Stimulated activated naive CD4-positive, alpha-beta T cell (primary cell): ENCODE measurements at places on chromosomes 7 and 10.

- no peak for DNase-seq
These were observed 138.3 kb downstream of the BMPER start for GRCh38 chr7:34043461-34044305.

- no peak for DNase-seq
These were observed 24.2 kb upstream of the UNC5B start for GRCh38 chr10:71188201-71188600.

GRCh38 chr10:117546020-117546580, 3.6 kb downstream of the EMX2 start:
- no peak for DNase-seq

GRCh38 chr10:92177546-92177945, 113.3 kb downstream of the CPEB3 start:
- DNase-seq, result no peak

DNA sequence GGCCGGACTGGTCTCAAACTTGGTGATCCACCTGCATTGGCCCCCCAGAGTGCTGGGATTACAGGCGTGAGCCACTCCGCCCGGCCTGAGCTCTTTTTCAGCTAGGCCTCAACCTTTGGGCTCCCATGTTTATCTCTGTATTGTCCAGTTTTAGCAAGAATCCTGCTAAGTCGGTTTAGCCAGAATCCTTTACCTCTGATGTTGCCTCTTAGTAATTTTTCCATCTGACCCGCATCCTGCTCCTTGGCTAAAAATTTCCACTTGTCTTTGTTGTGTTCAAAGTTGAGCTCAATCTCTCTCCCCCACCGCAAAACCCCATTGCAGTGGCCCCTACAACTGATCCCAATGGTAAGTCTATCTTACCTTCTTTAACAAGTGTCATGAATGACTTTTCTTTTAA, 20.7 kb upstream of the ST7 start:
- DNase-seq, result no peak

DNA sequence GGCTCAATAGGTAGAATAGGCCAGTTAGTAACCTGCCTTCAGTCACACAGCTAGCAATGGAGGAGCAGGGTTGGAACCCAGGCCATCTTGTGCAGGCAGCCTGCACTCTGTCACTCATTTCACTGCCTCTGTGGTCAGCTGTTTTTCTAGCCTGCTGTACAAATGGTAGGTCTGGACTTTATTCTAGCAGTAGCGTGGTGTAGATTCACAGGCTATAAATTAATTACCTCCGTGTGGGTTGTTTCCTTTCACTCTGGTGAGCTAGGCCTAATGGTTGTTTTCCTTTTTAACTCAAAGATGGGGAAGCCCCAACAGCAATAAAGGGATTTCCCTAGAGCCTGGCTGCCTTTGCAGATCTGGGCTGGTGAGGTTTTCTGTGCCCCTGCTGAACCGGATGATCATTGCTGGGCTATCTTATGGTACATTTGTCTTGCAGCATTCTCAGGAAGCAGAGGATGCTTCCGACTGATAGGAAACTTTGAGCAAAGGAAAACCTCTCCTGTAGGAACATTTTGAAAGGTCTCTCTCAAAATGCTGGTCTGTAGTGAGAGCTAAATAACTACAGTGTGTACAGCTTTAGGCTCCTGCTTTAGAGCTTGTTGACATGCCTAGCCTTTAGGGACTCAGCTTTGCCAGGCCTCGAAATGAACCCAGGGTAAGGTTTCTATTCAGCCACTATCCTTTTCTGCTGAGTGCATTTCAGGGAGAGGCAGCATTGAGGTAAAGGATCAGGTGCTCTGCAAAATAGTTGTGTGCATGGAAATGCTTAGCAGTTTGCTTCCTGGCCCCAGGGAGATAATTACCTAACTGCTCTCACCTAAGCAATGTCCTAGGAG, 157.4 kb downstream of the ST7 start:
- DNase-seq, result peak; percentile 8
